Kasumi-1 (cell line): ENCODE measurements at places on chromosomes 3 and 15.

GRCh38 chr3:154844863-154845262 is 235.3 kb upstream of the MME start:
- DNase-seq, result no peak

- DNase-seq, result peak; percentile 32
Observed at GRCh38 chr15:44295750-44296431, 7.4 kb downstream of the GOLM2 start.

DNA sequence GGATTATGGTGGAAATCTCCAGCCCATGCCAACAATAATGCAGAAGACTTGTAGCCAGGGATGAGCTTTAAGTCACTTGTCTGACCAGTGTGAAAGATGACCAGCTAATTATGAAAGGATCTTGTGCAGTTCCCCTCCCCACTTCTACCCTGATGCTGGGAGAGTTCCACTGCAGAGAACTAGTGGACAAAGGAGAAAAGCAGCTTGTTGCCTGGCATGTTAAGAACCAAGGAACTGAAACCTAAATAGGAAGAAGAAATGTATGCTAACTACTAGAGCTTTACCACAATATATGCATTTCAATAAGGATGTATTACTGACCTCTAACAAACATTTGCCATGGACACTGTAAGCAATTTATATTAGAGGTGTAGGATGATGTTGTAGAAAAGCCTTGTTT is 52.2 kb upstream of the CSTA start:
- peak; percentile 5 for DNase-seq

DNA sequence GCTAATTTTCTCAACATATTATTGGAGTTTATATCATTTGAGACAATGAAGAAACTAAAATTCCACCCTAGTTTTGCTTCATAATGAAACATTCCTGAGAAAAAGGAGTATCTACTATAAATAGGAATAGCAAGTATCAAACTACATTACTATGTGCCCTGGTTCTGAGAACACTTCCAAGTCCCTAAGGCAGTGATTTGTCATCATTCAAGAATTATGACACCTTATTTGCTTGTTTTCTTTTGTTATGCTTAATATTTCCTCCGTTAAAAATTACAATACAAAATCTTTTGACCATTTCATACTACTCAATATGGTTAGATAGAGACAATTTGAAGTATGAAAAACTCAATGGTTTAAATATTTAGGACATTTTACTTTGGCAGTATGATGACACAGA is 707.8 kb upstream of the GOLIM4 start:
- no peak for DNase-seq

GRCh38 chr3:185561374-185561943 is 9.1 kb upstream of the LIPH start:
- peak; percentile 56 for DNase-seq

GRCh38 chr3:184647405-184647936 is 64.4 kb downstream of the MAGEF1 start:
- no peak for DNase-seq

DNA sequence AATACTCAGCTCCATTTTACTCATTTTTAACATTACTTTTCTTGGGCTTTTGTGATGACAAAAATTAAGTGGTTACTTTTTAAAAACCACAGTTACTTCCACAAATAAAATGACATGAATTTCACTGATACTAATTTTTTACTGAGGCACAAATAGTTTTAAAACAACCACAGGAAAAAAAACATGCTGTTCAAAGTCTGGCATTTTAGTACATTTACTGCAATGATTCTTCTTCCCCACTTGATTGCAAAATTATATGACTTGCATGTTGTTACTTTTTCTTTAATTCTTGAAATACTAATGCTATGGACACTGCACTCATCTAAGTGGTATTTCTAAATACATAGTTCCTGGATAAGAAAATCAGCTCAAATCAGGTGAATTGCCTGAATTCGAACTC is 24.8 kb upstream of the SLMAP start:
- no peak for DNase-seq

DNA sequence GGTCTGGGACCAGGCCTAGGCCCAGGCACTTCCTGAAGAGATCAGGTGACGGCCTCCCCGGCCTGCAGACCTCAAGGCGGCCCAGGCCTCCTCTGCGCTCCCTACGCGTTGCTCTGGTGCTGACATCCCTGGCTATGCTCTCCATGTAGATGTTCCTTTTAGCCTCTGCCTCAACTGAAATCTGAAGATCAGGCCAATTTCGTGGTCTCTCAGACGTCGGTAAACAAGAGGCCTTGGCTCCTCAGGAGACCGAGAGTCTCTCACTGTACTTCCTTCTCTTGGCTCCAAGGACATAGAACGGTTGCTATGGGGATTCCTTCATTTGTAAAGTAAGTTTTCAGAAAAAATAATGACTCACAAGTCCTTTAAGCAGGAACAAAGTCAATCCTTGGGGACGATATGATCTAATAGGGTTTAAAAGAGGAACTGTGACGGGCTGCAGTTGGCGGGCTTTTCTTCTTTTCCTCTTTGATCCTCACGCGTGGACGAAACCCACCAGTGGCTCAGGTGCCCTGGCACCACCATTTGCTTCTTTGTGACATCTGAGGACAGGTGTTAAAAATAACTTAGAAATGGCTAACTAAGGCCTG is 55.6 kb upstream of the CGNL1 start:
- peak; percentile 74 for DNase-seq

GRCh38 chr3:152817400-152817799 is 17.5 kb upstream of the P2RY1 start:
- DNase-seq, result no peak

DNA sequence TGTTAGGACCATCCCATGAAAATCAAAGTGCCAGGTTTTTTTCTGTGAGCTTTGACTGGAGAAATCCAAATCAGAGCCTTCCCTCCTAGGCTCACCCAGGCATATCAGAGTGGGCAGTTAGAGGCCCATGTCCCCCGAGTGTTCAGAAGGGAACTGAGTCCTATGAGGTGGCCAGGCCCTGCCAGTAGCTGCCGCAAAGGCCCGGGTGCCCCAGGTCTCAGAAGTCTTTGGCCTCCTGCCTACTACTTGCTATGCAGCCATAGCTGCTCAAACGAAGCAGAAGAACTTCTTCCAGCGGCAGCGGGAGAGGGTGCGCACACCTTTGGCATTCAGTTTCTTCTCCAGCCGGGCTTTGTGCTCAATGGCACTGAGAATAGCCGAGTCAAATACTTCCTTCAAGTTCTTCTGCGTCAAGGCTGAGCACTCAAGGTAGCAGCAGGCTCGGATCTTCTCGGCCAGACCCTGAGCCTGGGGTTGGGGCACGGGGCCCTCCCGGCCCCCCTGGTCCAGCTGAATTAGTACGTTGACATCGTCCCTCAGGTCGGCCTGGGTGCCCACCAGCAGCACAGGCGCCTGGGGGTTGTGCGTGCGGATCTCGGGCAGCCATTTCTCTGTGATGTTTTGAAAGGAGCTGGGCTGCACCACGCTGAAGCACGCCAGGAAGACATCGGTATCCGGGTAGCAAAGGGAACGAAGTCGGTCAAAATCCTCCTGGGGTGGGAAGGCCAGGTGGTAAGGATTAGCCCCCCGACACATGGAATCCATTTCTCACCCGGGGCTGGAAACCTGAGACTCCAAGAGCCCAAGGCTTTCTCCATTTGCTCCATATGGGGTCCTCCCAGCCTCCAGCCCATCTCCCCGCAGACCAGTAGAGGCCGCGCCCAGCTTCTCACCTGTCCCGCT is 992 bp downstream of the RHOV start:
- no peak for DNase-seq

GRCh38 chr15:43270113-43270665 is 3.5 kb upstream of the TGM5 start:
- no peak for DNase-seq

GRCh38 chr3:193896419-193896818 is 239.5 kb upstream of the HES1 start:
- DNase-seq, result no peak

GRCh38 chr3:16471897-16472296 is 41.6 kb downstream of the RFTN1 start:
- DNase-seq, result no peak

GRCh38 chr3:42545284-42545900 is 36.4 kb downstream of the SEC22C start:
- no peak for DNase-seq

DNA sequence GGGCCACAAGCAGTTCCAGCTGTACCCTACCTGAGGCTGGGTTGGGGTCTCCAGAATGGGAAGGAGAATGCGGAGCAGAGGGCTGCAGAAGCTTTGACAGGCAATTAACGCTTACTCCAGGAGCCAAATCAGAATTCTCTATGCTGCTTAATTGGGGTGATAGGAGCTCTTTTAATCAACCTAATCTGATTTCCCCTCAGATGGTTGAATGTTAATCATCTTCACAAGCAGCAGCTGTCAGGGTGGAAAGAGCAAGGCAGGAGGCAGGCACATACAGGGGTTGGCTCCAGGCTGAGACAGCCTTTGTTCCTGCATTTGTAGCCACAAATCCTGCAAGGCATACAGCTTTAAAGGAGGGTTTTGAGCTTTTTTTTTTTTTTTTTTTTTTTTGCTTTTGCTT is 2.6 kb downstream of the CILP start:
- DNase-seq, result no peak

DNA sequence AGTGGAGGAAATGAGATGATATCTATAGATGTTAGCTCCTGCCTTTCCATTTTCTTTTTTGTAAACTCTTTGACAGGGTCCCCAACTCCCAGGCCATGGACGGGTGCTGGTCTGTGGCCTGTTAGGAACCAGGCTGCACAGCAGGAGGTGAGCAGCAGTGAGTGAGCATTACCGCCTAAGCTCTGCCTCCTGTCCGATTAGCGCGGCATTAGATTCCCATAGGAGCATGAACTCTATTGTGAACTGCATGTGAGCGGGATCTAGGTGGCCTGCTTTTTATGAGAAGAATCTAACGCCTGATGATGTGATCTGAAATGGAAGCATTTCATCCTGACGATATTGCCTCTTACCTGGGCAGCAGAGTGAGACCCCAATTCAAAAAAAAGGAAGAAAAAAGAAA is 56.8 kb upstream of the CHD2 start:
- DNase-seq, result no peak

DNA sequence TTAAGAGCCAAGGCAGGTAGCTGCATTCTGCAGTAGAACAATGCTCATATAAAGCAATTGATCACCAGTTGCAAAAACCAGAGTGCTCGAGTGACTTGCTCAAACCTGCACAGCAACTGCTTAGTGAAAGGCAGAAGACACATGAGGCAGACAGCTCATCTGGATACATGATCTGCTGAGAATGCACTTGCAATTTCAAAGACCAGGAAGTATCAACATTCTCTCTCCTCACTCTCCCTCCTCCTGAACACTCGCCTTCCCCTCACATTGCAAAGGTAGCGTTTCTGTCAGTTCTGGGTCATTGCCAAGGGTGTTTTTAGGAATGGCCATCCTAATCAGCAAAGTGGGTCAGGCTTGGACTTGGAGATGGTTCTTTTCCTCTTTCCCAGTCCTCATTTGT is 61.0 kb downstream of the BFSP2 start:
- DNase-seq, result no peak

DNA sequence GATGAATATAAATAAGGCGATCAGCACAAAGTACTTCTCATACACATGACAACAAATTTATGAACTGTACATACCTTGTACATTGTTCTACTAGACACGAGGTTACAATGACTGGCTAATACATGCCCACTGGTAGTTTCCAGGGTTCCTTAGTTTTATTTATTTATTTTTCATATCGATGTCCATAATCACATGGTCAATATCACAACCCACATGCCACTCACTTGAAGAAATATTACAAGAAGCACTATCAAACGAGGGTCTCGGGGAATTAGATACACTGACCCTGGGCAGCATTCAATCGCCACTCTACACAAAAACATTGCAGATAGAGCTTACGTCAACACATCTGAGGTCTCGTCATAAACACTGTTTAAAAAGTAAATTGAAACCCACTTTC is 21.2 kb upstream of the WNT5A start:
- no peak for DNase-seq

DNA sequence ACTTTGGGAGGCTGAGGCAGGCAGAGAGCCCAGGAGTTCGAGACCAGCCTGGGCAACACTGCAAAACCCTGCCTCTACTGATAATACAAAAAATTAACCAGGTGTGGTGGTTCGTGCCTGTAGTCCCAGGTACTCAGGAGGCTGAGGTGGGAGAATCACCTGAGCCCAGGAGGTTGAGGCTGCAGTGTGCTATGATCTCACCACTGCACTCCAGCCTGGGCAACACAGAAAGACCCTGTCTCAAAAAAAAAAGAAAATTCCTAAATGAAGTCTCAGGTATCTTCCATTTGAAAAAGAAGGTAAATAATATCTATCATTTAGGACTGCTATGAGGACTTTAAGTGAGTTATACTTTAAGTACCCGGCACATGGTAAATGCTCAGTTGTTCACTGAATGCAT is 2.9 kb downstream of the SMARCC1 start:
- DNase-seq, result no peak

DNA sequence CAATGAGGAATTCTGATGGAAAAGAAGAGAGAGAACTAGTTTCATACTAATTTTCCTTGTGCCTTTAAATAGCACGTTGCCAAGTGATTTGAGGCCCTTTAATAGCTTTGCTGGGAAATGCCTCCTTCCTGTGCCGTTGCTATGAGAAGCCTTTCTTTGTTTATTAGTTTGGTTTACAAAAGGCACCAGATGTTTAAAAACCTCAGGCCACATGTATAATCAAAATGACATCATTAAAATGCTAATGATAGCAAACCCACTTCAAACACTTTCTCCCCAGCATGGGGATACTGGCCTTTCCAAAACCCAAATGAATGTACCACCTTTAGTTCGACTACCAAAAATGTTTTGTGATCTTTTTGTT is 50.0 kb upstream of the TBC1D23 start:
- DNase-seq, result no peak

DNA sequence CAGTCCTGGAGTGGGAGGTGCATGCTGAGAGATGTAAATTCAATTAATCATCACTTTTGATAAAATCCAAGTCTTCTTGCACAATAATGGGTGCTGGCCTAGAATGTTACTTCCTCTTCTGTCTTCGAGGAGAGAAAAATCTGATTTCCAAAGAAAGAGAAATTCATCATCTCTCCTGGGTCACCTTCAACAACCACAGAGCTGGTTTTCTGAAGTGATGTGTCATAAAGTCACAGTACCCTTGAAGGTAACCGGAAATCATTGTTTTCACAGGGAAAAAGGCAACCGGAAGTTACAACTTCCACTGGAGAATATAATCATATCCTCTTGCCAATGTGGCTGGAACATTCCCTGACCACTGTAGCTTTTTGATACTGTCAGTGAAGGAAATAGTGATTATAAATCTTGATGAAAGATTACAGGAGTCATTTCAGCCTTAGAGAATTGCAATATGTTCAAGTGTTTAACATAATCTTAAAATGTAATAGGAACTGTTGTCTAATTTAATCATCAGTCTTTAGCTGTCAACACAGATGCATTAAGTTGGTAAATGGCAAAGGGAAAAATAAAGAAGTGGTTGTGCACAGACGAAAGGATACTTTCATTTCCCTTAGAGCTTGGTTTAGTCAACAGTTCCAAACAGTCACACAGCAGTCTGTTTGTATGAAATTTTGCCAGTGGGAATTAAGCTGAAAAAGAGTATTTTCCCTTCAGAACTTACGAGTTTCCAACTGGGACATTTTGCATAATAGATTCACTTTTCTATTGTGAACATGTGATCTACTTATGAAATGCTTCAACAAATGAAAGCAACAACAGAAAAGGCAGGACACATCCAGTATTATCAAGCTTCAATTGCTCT is 106.5 kb upstream of the SLC4A7 start:
- peak; percentile 50 for DNase-seq

- no peak for DNase-seq
Observed at GRCh38 chr3:15263120-15263519, 57.1 kb downstream of the CAPN7 start.
